CD8-positive, alpha-beta memory T cell (primary cell): ENCODE measurements at places on chromosomes 11 and 22. TPM values are rescaled to one million over a fixed set of nuclear protein-coding genes. Genes with fewer than 3 reads are reported as not detected.

MAPK8IP1 gene
- 1.1 TPM for total RNA-seq

DNA sequence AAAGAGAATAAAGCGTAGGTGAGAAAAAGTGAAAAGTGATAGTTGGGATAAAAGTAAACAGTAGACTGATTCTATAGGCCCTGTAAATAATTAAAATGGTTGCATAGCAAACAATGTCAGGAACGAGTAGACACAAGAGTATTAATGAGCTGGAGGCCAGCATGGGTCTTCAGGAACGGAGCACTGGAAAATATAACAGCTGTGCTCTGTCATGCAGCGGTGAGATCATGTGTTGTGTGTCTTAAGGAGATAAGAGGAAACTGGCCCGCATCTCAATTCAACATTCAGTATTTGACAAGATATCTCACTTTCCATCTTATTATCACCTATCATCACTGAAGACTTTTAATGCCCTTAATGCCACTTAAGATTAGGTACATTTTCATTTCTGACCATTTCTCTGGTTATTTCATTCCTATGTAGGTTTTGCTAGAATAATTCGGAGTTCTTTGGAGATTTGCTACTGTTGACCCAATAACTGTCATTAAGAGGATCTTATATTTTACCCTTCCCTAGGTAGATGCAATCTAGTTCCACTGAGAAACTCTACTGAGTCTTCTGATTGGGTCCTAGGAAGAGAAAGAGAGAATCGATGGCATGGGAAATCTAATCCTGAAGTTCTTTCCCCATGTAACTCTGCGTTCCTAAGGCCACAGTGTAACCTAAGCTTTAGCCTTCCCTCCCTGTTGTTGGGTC lies 35.5 kb upstream of the VWA5A start:
- no peak for DNase-seq

- DNase-seq: no peak
Measured at GRCh38 chr11:123250892-123251656, 56.0 kb upstream of the CLMP start.

DNA sequence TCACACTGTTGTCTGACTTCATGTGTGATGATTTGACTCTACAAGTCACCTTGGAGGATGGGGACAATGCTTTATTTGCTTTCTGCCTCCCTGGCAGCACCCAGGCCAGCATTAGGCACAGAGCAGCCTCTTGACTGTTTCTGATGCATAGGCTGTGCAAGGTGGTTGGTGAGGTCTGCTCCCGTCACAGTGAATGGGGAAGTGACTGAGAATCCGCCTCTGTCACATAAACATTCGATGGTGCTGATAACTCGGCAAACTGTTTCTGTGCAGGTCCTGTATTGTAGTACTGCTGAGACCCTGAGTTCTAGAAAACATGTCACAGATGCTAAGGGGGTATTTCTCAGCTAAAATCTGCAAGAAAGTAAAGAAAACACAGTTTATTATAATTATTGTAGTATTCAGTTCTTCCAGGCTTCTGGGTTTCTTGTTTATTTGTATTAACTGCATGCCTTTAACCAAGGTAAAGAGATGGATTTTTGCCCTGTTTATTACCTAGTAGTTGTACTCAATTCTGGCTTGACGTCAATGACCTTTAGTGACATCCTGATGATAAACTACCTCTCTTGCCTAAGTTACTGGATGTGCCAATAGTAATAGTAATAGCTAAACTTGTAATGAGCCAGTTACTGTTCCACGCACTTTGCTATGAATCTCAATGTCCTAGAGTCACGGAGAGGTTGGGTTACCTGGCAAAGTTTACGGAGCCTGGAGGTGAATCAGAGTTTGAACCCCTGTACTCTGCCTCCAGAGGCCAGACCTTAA lies 24.8 kb upstream of the RCN1 start:
- no peak for DNase-seq

NDUFS8 gene
- 132 TPM for total RNA-seq

- DNase-seq: no peak
Measured at GRCh38 chr11:78990261-78990660, 415.6 kb upstream of the NARS2 start.

DNA sequence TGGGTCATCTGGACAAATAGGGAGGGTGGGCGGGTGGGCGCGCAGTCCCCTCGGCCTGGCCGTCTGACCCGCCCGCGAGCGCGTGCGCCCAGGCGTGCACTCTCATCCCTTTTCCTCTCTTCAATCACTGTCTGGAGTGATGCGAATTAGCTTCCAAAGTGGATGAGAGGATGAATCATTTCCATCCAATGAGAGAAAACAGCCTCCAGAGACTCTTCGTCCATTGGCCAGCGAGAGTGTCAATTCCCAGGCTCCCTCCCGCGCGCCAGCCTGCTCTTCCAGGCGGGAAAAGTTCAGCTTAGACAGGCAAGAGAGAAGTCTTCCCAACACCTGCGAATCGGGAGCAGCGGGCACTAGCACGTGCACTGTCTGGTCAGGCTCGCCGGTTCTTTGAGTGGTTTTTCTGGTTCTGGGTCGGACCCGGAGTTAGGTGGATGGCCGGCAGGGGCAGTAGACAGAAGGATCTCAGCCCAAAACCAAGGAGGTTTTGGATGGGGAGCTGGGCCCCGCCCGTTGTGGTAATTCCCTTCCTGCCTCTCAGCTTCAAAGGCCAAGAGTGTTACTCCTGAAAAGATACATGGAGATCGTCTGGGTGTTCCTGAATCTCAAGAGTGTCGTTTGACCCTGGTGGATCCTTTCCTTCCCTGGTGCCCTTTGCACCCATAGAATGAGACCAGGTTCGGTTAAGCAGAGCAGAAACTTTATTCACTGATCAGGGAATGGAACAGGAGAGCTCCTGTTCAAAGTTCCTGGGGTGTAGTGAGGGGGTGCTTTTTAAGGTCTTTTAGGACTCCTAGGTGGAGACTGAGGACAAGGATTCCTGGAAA lies 33.4 kb upstream of the GLYATL1 start:
- DNase-seq: no peak

PATE2 gene
- not detected for total RNA-seq

NFRKB gene
- 37.5 TPM for total RNA-seq

LRRC10B gene
- not detected for total RNA-seq

DNA sequence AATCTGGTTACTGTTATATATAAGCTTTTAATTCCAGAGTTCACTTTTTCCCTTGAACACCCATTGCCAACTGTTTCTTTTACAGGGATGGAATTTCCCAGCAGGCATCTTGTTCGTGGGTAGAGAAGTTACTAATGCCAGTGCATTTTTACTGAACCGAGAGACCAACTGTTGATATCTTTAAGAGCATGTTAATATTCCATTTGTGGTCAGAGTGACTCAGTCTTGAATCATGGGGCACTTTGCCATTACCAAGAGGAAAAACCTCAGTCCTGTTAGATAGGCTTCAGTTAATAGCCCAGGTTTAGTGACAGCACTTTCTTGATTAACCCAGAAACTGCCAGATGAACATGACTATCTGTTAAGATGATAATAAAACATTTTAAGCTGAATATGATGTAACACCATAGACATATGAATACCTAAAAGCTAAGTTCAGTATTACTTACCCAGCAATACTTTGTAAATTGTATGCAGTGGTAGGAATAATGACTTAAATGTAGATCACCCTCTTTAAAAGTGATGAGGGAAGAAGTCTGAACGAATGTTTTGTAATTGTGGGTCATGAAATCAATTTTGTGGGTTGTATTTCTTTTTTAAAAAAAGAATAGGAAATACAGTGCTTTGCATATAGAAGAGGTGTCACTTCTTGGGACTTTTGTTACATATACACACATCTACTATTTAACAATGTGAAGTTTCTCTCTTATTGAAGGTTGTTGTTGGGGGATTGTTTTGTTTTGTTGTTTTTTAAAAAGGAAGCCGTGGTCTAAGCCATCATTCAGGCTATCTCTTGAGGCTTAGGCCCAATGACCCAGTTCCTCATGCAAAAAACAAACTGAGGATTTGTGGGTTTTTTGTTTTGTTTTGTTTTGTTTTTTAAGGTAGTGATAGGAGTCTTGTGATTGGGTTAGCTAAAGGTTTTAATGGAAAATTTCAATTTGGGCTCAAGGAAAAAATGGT lies 79.2 kb upstream of the GRIK4 start:
- DNase-seq: peak; percentile 1

DNA sequence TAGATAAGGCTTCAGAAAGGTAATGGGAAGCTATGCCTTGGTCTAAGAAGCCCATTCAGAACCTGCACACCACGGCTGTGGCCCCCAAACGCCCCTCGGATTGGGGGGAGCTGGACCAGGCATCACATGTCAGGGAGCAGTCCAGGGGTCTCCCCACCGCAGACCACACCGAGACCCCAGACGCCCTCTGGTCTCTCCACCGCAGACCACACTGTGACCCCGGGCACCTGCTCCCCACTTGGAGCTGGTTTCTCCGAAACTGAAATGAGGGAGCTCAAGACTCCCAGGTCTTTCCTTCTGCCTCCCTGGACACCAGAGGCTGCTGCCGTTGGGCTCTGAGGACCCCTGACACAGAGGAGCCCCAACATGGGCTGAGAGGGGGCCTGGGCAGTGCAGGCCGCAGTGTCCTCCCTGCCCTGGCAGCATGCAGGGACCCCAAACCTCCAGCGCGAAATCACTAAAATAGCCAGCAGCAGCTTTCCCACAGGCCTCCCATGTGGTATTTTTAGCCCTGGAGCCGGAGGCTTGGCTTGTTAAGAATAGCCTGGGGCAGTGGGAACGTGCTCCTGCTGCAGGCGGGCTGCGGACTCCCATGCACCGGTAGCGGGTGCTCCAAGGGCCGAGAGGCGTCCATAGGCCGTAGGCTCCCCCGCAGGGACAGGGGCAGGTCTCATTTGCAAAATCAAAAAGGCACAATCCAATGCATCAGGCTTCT lies 7.7 kb downstream of the LINC01488 start:
- no peak for DNase-seq

GRCh38 chr11:87252869-87253268 lies 215.1 kb downstream of the TMEM135 start:
- no peak for DNase-seq

GRCh38 chr22:49181942-49182341 lies 645.7 kb downstream of the BRD1 start:
- no peak for DNase-seq

DNA sequence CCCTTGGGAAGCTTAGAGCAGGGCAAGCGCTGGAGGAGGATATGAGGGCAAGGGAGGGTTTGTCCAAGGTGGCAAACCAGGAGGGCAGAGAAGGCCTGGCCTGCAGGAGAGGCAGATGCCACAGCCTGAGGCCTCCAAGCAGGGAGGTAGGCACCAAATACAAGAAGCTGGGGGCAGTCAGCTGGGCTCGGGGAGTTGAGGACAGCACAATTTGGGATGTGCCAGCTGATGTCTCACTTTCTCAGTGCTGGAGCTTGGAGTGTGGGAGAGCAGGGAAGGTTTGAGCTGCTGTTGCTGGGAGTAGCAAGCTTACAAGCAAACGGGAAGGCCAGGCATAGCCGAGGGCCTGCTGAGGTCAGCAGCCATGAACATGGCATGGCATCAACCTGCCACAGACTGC lies 4.0 kb downstream of the ZDHHC24 start:
- DNase-seq: no peak

RAB6A gene
- 66.9 TPM for total RNA-seq

GRCh38 chr22:28002181-28002700 lies 83.2 kb upstream of the PITPNB start:
- DNase-seq: no peak

BSCL2 gene
- 33.3 TPM for total RNA-seq

TTC36 gene
- 0.59 TPM for total RNA-seq

DNA sequence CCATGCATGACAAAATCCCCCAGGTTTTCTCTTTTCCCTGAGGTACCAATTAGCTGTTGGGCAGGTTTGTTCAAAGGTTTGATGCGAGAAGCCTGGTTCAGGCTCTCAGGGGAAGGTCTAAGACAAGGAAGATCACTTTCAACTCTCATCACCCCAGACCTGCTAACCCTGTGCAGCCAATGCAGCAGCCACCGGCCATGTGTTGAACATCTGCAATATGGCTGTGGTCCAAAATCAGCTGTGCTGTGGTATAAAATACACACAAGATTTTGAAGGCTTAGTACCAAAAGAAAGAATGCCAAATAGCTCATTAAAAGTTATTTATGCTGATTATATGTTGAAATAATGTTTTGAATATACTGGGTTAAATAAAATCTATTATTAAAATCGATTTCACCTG lies 58.5 kb downstream of the SMCO4 start:
- DNase-seq: no peak
